ENCODE measurements at places on chromosomes 1 and 21.

DNA sequence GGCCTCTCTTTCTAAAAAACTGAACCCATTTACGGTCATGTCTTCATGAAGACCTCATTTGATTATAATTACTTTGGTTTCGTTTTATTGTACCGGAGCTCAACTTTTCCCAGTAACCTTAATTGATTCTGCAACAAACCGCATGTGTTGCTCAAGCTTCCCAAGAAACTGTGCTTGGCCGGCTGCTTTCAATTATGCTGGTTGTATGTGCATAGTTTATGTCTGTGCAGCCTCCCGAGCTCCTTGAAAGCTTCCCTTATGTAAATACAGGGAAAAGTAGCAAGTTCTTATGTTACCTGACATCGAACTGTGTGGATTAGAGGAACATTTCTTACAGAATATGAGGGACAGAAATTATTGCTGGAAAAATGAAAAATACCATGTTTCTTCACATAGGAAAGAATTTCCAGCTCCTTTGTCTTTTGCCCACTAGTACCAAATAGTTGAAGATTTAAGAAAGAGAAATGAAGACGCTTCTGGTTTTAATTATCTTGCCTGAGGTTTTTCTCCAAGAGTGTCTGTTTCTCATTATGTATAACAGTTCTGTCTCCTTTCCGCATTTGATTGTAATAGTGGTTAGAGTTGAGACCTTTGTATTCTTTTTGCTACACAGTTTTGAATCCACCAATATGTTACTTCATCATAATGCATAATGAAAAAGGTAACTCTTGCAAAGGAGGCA, 2.1 kb downstream of the VCAM1 start:
- peak; percentile 98 for DNase-seq

DNA sequence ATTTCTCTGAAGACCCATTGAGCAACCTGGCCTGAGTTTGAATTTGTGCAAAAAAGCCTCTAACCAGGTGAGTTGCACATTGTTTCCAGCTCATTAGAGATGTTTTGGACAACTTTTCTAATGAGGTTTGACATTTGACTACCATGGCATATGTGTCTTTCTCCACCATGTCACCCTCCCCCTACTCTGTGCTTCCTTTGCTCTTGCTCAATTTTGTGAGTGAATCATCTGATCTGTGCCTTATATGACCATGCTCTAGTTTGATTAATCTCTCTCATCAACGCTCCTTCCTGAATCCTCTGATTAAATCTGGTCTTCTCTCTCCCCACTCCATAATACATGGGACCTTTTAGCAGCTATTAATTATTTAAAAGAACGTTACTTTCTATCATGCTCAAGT, 144.8 kb upstream of the SAMSN1 start:
- DNase-seq, result no peak

DNA sequence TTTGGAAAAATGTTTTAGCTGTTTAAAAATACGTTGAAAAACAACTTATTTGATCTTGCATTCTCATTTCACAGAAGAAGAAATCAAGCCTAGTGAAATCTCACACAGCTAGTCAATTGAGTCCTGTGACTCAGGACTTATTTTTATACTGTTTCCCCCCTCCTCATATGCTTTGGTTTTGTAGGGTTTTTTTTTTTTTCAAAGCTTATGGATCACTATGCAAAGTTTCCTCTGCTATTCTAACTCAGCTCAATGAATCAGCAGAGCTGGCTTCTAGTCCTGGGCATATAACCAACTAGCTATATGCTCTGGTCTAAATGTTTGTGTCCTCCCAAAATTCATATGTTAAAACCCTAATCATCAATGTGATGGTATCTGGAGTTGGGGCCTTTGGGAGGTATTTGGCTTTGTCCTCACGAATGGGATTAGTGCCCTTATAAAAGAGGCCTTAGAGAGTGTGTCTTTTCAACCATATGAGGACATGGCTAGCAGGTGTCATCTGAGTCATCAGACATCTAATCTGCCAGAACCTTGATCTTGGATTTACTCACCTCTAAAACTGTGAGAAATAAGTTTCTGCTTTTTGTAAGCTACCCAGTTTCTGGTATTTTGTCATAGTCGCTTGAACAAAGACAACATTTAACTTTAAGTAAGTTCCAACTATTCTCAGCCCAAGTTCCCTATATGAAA, 317.2 kb upstream of the C1orf87 start:
- no peak for DNase-seq

DNA sequence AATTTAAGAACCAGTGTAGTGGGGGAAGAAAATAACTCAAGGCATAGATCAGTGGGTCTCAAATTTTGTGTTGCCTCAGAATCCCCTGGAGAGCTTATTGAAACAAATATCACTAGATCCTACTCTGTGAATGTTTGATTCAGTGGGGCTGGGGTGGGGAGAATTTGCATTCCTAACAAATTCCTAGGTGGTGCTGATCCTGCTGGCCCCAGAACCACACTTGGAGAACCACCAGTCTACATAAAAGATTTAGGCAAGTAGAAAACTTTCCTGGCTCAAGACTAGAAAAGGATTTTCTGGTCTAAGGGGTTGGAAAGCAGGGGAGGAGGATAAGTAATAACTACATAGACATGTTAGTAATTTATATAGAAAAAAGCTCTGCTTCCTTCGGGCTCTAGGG, 34.1 kb upstream of the C1orf21 start:
- no peak for DNase-seq

DNA sequence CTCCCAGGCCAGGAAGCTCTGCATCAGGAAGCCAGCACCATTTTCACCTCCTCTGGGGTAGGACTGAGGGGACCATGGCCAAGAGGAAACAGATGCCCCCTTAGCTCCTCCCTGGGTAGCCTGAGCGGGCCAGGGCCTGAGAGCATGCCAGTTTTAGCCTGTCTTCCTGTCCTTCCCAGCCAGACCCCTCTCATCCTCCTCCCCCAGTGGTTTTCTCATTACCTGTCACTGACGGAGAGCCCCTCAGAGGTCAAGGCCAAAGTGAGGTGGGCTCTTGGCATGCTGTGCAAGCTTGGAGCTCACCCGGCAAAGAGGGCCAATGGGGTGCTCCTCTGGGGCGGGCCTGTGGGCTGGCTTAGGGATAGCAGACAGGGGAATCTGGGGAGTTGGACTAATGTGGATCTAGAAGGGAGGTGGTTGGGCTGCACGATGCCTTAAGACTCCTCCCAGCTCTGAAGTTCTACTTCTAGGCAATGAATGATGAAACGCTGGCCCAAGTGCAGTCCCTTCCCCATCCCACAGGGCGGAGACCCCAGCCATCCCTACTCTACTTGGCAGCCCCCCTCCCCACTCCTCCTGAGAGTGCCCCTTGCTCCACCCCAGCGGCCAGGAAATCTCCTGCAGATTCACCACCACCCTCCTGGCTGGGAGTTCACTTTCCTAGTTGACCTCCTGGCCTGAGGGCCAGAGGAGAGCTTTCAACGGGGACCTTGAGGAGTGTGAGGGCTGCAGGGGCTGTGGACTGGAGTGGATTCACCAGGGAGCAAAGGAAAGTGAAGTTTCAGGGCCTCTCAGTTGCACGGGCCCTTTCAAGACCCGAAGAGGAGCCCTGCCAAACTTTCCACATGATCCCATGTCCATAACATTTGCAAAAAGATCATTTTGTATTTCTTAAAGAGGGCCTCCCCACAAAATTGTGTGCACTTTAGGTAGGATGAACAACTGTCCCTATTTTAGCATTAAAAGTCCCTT, 9.4 kb upstream of the LMNA start:
- no peak for DNase-seq

GRCh38 chr1:84959294-84959693, 37.6 kb downstream of the MCOLN2 start:
- no peak for DNase-seq

DNA sequence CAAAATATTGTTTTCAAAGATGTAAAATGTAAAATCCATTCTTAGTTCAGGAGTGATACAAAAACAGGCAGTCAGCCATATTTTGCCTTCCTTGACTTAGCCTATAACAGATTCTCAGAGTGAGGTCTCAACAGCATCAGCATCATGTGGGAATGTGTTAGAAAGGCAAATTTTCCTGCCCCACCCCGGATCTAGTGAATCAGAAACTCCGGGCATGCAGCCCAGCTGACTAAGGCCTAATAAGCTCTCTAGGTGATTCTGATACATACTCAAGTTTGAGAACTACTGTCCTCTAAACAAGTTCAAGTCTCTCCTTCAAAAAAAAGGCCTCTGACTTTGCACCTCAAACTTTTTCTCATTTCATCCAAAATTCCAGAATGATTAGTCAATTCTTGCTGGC, 46.9 kb upstream of the PRRC2C start:
- peak; percentile 93 for DNase-seq

- DNase-seq, result no peak
Observed at GRCh38 chr1:231964241-231964640, 337.7 kb downstream of the DISC1 start.

- DNase-seq, result no peak
Observed at GRCh38 chr1:204600968-204601367, 84.6 kb downstream of the LRRN2 start.

GRCh38 chr1:55827350-55827749, 612.2 kb upstream of the USP24 start:
- DNase-seq, result peak; percentile 93

DNA sequence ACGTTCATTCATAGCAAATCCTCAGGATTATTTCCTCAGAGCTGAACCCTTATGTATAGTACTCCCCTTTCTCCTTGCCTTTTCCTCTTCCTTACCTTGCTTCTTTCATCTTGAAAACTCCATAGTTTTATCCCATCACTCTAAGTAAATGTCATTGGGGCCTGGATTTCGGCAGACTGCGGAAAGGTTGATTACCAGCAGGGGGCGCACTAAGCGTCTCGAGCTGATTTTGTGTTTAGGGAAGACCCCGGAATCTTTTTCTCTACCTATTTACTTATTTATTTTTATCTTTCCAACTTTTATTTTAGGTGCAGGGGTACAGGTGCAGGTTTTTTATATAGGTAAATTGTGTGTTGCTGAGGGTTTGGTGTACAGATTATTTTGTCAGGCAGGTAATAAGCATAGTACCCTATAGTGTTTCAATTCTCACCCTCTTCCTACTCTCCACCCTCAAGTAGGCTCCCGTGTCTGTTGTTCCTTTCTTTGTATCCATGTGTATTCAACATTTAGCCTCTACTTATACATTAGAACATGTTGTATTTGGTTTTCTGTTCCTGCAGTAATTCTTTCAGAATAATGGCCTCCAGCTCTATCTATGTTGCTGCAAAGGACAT, 11.4 kb upstream of the MTARC1 start:
- DNase-seq, result no peak

- no peak for DNase-seq
Observed at GRCh38 chr1:182630586-182630985, 26.4 kb upstream of the RGS16 start.

DNA sequence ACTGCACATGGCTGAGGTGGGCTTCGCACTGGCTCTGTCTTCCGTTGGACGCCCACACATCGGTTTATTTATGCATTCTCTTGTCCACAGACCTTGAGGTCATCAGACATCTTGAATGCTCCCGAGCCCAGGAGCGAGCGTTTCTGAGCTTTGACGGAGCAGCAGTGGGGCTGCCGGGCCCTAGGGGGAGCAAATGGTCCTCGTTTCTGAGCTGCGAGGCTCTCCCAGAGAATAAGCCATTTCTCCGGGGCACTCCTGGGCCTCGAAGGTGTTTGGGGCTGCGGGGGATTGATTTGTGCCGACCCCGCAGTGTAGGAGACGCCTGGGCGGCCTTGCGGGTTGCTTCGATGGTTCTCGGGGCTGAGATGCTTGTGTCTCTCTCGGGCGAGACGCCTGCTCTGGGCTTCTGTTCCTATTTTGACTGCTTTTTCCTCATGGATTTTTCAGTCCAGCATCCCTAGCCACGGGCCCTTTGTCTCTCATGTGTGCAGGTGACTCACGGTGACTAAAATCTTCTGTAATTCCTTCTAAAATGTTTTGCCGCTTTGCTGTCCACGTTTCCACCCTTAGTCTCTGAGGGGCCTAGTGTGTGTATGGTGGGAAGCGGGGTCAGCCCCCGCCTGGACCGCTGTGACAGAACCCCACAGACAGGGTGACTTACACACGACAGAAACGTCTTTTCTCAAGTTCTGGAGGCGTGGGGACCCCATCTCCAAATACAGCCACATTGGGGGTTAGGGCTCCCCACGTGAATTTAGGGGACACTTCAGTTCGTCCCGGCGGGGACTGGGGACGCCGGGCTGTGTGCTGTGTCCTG, 62.1 kb downstream of the FAAP20 start:
- DNase-seq, result peak; percentile 8

DNA sequence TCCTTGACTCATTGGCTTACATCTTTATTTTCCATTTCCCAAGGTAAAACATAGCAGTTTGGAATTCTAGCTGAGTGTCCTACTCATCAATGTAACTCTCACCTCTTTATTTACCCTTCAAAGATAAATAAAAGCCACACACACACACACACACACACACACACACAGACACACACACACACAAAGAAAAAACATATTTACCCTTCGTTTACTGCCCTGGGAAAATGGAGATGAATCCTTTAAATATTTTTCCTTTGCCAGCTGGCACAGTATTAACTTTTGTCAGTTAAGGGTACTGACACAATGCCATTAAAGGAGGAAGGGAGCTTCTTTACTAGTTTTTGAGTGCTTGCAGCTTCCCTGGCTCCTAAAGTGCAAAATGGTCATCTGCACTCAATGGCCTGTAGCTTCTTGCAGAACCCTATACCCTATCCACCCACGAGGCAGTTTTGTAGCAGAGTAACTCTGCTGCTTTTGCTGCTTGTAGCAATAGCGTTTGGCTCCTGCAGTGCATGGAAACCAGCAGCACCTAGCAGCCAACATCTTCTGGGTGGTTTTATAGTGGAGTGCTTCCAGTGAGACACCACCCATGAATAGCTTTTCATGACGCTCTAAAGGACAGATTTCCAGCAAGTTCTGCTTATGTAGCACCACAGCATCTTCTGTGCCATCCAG, 103.7 kb downstream of the HS2ST1 start:
- DNase-seq, result no peak

- no peak for DNase-seq
Observed at GRCh38 chr1:24717887-24718650, 27.2 kb upstream of the CLIC4 start.

GRCh38 chr1:221759436-221759835, 17.5 kb upstream of the DUSP10 start:
- no peak for DNase-seq

DNA sequence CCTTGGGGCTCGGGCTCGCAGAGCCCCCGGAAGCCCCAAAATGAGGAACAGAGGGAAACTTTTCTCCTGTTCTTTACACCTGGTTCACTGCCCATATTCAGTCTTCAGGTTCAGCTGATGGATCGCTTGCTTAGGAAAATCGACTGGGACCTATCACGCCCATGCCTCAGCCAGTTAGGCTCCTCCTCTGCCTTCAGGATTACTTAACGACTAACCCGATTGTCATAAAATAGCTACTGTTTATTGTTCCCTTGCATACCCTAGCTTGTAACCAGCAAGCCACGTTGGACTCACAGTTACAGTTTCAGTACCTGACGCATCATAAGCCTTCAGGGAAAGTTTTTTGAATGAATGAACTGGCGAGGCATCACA, 692 bp downstream of the TARDBP start:
- no peak for DNase-seq

Data from fibroblast of skin of left biceps (primary cell).